ENCODE measurements at places on chromosomes 12 and 14.

DNA sequence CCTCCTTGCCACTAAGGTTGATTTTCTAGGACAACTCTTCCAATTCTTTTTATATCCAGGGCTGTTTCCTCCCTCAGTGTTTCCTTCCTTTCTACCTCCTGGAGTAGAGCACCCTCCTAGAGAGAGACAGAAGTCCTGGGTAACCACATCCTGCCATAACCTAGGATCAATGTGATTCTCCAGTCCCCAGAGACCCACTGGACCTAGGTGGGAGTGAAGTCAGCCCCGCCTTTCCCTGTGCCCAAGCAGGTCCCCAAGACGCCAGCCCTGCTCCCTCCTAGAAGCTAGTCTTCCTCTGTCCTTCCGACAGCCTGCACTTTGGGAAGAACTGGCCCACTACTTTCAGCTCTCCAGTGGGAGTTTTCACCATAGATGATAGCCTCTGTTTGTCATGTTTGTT lies 166.8 kb upstream of the PLEKHG7 start:
- no peak for DNase-seq

DNA sequence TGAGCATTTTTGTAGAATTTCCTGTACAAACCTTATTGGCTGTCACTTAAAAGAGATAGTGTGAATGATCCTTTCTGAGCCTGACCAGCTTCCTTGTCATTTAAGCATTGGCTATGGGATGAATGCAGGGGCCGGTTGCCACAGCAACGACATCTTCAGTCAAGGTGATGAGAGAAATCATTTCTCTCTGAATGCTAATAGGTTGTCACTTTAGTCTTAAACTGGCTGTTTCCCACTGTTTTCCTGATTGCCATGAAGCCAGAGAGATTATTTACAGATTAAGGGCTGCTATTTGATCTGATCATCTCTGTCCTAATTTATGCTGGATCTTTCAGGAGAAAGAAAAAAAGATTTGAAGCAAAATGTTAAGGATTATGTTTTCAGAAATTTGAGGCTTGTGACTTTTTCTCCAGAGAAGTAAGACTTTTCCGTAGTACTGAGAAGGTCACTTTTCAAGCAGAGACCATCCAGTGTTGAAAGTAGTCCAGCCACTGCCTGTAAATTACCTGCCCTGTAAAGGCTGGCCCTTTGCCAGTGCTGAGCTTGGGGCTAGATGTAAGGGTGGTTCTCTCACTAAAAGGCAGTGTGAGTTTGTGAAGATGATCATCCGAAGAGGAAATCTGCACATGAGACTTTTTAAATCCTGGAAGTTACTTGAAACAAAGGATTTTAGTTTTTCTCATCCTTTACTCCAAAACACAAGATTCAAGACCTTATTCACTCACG lies 235.6 kb downstream of the DACT1 start:
- no peak for DNase-seq

DNA sequence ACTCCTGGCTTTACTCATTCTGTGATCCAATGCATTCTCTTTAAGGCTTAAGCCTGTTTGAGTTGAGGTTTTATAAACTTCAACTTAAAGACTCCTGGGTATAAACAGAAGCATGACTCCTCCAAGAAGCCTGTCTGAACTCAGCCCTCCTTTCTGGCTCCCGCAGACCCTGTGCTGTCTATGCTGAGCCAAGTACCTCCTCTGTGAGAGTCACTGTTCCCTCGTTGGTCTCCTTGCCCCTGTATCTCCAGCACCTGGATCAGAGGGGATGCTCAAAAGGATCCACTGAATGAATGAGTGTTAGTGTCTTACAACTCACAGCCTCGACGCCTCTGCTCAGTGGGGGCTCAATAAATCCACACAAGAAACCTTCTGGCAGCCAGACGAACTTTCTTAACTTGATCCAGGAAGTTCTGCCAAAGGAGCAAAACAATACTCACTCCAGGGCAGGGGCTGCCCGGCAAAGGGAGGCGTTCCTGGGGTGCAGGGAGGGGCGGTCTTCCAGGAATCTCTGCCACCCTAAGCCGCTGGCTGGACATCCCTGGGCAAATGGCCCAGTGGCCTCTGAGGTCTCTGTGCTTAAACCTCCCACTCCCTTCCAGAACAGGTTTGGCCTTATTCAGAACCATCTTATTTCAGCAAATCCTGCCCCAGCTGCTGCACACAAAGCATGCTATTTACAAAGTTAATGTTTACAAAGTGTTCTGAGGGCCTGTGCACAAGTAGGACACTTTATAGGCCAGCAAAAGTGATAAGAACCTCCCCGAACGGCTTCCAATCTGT lies 32.9 kb downstream of the MAP1LC3B2 start:
- no peak for DNase-seq

DNA sequence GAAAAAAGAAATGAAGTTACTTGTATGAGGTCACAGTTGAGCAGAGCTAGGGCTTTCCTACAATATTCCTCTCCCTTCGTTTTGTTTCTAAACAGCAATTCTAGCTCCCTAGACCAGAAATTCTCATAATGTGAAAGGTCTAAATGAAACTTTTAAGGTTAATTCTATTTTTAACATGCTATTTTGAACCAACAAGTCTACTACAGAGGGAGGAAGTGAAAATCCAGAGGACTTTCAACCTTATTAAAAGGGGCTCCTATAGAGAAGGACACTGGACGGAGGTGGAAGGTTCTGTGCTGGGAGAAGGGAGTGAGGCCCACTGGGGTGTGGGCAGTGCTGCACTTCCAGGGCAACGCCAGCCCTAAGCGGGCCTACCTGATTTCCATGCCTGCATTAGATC lies 13.4 kb downstream of the GSG1 start:
- no peak for DNase-seq

GRCh38 chr14:100365741-100366140 lies 42.6 kb downstream of the SLC25A47 start:
- no peak for DNase-seq

GRCh38 chr14:34336501-34336900 lies 125.5 kb downstream of the SPTSSA start:
- DNase-seq = no peak

- DNase-seq = no peak
Observed at GRCh38 chr12:62760779-62761178, 174.2 kb downstream of the PPM1H start.

DNA sequence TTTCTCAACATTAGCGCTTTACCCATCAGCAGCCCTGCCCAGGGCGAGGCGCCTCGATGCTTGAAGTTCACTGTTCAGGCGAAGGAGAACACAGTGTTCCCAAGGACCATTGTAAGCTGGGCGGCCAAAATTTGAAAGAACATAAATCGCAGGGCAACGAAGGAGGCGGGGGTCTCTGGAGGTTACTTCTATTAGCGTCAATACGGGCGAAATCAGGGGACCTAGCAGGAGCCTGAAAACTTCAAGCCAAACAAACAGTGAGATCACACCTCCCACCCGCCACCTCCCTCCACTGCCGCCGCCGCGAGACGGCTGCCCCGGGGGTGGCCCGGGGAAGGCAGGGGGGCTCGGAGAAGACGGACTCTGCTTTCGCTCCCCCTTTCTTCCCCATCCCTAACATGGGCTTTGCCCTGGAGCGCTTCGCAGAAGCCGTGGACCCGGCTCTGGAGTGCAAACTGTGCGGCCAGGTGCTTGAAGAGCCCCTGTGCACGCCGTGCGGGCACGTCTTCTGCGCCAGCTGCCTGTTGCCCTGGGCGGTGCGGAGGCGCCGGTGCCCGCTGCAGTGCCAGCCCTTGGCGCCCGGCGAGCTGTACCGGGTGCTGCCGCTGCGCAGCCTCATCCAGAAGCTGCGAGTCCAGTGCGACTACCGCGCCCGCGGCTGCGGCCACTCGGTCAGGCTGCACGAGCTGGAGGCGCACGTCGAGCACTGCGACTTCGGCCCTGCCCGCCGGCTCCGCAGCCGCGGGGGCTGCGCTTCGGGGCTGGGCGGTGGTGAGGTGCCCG lies at the start of gene PDZRN4:
PDZRN4 (plus strand) TSS at position 263 of the 783 bp plus-strand sequence.
- DNase-seq = no peak
